HT1080 (cell line): ENCODE measurements at places on chromosomes 11 and 22.

DNA sequence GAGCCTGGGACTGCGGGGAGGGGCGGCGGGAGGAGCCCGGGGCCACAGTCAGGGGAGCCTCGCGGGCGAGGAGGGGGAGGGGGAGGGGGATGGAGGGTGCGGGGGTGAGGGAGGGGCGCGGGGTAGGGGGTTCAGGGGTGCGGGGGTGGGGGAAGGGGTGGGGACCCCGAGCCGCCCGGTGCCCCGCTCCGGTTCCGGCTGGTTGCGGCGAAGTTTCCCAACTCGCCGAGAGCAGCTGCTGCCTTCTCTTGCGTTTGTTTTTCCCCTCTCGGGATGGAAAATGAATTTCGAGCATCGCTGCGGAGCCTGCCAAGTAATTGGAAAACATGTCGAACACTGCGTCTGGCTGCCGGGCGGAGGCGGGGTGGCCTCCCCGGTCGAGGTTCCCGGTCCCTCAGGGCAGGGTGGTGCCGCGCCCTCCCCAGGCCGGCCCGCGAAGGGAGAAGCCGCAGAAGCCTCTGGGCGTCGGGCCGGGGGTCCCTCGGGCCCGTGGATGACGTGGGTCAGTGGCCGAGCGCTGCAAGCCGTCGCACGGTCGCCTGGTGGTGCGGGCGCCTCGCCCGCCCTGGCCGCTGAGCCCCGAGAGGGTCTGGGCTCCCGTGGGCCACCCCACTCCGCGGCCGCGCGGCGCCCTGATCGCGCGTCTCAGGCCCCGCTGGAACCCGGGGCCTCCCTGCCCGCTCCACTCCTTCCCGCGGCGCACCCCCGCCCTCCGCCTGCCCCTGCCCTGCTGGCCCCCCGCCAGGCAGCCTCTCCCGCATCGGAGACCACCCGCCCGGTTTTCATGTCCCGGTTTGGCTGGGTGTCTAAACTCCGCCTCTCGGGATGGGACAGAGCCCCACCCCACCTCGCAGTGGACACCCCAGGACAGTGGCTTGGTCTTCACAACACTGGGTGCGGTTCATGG, 12.1 kb downstream of the SPATA19 start:
- no peak for DNase-seq

DNA sequence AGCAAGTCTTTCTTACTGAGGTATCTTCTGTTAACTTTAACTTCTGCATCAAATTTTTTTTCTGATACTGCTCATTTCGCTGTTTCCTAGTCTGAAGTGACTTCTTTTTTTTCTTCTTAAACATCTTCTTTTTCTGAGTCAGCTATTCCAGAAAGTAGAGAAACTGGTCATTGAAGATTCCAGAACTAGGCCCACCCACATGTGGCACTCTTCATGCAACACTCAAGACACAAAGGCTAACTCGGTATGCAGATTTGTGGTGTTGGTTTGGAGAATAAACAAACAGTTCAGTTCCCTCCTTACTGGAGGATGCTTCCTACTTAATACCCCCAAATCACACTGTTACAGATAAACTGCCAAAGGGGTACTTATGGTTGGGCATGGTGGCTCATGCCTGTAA, 25.2 kb upstream of the MTCH2 start:
- DNase-seq, result no peak

DNA sequence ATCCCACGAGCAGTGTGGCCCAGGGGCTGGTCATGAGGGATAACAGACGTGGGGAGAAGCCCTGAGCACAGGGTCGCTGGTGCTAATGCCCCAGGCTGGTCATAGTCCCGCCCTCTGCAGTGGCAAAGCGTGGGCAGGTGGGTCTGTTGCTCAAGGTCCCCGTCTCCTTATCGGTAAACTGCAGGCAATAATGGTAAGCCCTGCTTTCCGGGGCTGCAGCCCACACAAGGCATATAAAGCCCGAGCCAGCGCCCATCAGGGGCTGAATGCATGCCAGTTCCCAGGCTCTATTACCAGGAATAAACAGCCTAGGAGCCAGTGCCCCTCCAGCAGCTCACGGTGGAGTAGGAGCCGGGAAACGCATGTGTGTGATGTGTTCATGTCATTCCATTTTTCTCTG, 261.0 kb downstream of the BRD1 start:
- no peak for DNase-seq

- DNase-seq, result peak; percentile 22
Measured at GRCh38 chr22:27110665-27111451, 453.5 kb downstream of the MIAT start.

DNA sequence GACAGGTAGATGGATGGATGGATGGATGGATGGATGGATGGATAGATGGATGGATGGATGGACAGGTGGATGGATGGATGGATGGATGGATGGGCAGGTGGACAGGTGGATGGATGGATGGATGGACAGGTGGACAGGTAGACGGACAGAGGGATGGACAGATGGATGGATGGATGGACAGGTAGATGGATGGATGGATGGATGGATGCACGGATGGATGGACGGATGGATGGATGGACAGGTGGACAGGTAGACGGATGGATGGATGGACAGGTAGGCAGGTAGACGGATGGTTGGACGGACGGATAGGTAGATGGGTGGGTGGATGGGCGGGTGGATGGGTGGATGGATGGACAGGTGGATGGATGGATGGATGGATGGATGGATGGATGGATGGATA, 24.3 kb downstream of the PDGFB start:
- no peak for DNase-seq

DNA sequence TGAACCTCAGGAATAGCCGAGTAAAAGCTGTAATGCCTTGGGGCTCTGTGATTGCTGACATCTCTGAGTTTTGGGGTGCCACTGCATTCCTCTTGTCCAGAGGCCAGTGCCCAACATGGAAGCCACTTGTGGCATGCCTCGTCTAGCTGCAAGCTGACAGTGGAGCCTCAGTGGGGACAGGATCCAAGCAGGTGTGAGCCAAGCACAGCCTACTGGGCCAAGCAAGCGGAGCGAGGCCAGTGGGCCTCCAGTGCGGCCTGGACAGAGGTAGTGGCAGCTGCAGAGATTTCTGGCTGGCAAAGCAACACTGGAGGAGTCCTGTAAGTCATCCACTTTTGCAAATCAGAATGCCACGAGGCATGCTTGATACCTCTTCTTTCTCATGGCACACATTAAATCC, 1038.2 kb upstream of the CNTN5 start:
- DNase-seq, result no peak

DNA sequence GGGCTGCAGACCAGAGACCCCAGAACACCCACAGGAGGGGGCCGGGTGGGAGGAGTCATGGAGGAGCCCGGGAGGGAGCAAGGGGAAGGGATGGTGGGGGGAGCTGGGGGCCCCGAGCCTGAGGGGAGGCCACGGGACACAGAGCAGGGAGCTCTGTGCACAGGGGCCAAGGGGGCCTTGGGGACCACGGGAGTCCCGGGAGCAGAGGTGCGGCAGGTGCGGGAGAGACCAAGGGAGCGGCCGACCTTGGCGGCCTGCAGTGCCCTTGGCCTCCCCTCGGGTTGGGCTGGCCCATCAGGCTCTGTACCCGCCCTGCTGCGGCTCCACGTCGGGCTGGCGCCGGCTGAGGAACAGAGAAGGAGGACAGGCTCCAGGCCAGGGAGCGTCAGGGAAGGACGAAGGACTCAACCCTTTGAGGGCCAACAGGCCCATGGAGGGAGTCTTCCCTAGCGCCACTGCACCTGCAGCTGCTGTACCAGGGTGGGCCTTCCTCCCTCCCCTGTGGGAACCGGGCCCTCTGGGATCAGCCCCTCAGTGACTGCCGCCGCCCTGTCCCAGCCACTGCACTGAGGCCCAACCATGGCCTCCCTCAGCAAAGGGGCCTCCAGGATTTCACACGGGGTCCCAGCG, 17.8 kb upstream of the BRSK2 start:
- no peak for DNase-seq

DNA sequence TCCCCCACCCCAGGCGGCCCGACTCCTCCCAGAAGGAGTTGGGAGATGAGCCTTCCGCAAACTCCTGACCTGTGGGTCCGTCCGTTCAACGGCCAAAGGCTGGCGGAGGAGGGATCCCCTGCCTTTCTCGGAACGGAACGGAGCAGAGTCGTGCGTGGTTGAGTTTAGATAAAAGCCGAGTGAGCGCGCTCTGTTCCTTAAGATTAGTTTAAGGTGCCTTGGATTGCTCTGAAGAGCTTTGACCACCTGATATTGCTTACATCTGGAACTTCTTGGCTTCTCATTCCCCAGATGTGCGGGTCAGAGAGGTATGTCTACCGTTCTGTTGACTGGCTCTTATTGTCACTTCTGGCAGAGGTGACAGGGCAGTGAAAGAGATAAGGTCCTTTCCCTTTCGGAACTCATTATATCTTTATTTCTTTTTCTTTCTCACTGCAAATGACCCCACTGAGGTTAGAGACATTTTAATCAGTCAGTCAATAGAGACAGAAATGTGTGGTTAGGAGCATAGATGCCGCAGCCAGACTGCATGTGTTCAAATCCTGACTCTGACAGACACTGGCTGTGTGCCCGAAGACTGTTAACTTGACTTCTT, at the start of gene TRIM6:
Gene TRIM6 (plus strand): TSS at position 31 of the 595 bp plus-strand sequence. CDS start 261 bp downstream, at position 292.
- peak; percentile 44 for DNase-seq

GRCh38 chr22:35537232-35537631, 3.4 kb upstream of the RASD2 start:
- DNase-seq, result no peak

- DNase-seq, result no peak
Measured at GRCh38 chr11:43541993-43542392, 138.5 kb upstream of the HSD17B12 start.

GRCh38 chr11:108037636-108038035, 28.9 kb downstream of the CUL5 start:
- DNase-seq, result no peak

- no peak for DNase-seq
Measured at GRCh38 chr22:36419177-36419911, 31.6 kb upstream of the MYH9 start.

- peak; percentile 59 for DNase-seq
Measured at GRCh38 chr11:130122141-130122575, 37.4 kb upstream of the ST14 start.

DNA sequence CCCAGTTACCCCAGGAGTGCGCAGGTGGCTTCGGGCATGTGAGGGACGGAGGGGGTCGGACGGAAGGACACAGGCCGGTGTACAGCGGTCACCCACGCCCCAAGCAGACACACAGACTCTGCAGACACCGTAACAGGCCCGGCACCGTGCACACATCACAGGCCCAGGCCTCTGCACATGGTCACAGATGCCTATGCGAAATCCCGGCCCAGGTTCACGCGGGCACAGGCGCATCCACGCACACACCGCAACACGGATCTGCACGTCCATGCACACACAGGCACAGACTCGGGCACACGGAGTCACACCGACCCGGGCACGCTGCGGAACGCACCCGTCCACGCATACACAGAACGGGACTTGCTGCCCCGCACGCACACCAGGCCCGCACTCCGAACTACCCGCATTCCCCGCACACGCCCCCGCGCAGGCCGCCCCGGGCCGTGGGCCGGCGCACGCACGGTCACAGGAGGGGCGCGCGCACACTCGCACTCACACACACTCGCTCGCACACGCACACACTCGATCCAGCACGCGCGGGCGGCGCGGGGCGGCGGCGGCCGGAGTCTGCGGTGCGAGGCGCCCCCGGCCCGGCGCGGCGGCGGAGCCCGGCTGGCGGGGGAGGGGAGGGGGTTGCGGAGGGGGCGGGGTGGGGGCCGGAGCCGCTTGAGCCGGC, at the start of gene MGAT3:
Gene MGAT3 (plus strand): TSS at position 491 of the 676 bp plus-strand sequence. CDS start 30,336 bp downstream, outside the sequence.
- DNase-seq, result no peak
